Muscle of arm (tissue), 14 donors: ENCODE measurements at places on chromosomes 6 and 20. TPM values are rescaled to one million over a fixed set of nuclear protein-coding genes. Genes with fewer than 3 reads are reported as not detected.

DNA sequence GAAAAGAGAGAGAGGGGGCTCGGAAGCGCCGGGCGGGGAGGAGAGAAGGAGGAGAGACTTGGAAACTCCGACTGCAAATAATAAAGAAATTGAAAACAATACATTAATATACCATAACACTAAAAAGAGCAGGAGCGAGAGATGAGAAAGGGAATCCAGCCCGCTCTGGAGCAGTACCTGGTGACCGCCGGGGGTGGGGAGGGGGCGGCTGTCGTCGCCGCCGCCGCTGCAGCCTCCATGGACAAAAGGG lies 338 bp downstream of the E2F3 start:
- no peak for DNase-seq

DNA sequence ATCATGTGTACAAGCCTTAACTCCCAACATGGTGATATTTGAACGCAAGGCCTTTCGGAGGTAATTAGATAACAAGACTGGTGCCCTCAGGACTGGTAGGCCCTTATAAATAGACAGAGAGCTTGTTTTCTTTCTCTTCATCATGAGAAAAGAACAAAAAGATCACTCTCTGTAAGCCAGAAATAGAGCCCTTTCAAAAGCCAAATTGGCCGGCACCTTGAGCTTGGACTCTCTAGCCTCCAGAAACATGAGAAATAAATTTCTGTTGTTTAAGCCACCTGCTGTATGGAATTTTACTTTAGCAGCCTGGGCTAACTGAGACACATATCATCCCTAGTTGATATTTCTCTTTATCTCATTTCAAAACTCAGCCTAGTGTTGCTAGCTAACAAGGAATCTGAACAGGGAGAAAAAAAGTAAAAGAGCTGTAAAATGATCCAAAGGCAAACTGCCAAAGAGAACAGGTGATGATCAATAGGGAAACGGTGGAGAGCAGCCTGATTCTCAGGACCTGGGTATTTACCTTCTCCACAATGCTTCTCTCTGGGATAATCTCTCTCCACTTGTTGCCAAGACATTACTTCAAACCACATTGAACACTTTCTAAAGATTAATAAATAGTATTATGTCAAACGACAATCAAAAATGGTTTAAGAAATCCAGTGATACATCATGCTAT lies 6.1 kb downstream of the COL21A1 start:
- DNase-seq, result no peak

GRCh38 chr20:9628141-9628540 lies 113.8 kb downstream of the LAMP5 start:
- DNase-seq, result no peak

DNA sequence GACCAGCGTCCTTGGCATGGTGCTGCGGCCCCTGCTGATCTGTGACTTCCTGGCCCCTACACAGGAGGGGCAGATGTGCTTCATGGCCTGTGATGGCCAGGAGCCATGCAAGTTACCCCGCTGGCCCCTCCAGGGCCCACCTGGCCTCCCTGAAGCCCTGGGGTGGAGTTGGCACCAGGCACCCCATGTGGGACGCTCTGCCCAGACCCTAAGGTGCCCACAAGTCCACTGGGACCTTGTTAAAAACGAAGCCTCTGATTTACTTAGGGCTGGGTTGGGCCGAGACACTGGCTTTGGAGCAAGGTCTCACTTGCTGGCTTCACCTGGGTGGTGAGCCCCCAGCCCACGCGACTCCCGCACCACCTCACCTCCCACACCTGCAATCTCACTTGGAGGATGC lies 139.0 kb downstream of the PHACTR3 start:
- no peak for DNase-seq

DNA sequence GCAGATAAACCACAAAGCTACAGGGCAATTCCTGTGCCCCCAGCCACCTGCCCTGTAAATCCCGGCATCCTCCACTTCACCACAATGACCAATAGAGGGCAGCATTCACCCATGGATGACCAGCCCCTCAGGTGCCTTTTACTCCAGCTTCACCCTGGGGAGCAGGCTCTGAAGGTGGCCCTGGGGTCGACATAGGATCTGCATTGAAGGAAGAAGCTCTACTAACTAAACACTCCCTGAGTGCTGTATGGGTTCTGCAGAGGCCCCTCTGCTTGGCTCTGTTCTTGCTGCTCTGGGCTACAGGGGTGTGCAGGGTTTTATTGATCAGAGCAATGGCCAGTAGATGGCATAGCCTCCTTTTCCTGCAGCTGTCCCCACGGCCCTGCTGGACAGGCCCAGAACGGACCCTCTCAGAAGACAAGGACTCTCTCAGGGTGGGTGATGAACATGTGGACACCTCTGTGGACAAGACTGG lies 20.3 kb downstream of the CST4 start:
- no peak for DNase-seq

- no peak for DNase-seq
Measured at GRCh38 chr6:4365686-4366085, 230.3 kb upstream of the ECI2 start.

Gene PBOV1
- not detected for polyA plus RNA-seq

DNA sequence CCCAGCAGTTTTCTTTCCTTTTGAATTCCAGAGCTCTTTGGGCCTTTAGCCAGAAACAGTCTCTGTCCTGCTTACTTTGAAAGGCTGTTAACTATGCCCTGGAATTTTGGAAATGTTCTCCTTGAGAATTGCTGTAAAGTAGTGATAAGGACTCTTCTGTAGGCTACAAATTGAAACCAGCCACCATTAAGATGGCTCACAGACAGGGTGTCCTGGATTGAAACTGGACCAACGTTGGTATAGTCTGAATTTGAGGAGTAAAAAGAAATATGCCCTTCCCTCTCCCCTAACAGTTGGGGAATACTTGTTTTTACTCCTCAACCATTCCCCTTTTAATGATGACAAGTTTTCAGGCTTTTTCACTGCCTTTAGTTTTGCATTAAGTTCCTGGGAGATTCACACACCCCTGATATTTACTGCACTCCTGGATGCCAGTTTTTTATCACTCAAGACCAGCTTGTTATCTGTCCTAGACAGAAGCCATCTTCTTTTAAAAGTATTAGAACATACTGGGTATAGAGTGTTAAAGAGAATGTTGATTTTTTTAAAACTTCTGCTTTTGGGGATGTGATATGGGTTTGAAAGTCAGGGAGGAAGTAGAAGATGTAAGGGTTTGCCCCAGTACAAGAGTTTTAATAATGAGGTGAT lies 21.9 kb downstream of the TOP1 start:
- no peak for DNase-seq

DNA sequence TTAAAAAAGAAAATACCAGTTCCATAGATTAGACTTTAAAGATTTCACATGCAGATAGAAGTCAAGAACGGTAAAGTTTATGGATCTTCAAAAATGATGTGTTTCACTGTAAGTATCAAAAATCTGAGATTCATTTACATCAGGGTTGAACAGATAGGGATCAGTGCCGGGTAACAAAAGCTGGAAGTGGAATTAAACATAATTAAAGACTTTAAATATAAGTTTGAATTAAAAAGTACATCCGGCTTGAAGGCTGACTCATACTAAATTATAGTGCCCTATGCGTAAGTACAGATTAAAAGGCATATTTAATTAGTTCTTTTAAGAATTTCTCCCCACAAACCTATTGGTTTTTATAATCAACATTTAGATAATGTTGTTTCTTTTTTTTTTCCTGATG lies 312.7 kb downstream of the PRL start:
- no peak for DNase-seq

Gene SOX18
- polyA plus RNA-seq, result 6.3 TPM

DNA sequence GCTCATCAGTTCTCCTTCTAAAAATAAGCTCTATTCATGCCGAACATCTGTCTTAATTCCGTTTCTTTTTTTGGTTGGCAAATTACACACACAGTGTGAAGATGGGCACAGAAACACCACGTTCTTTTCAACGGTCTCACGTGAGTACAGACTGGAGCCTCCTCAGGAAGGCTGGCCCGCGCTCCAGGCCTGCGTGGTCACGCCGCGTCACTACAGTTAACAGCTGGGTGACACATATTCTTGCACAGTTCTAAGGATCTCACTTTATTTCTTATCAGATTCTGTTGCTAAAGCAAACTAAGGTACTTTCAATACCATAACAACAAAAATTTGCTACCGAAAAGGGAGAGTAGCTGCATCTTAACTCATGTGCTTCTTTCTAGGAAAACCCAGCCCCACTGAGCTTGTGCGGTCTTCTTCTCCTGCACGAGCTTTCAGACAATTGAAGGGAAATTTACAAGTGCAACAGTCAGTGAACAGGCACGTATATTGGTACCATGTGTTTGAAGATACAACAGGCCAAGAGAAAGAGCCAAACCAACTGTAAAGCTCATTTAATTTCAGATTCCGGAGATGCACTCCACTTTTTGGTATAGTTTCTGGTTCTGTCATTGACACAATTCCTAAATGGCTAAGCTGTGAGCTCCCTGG lies 55.6 kb upstream of the MPC1 start:
- DNase-seq, result no peak

Gene OPRM1
- polyA plus RNA-seq, result not detected

DNA sequence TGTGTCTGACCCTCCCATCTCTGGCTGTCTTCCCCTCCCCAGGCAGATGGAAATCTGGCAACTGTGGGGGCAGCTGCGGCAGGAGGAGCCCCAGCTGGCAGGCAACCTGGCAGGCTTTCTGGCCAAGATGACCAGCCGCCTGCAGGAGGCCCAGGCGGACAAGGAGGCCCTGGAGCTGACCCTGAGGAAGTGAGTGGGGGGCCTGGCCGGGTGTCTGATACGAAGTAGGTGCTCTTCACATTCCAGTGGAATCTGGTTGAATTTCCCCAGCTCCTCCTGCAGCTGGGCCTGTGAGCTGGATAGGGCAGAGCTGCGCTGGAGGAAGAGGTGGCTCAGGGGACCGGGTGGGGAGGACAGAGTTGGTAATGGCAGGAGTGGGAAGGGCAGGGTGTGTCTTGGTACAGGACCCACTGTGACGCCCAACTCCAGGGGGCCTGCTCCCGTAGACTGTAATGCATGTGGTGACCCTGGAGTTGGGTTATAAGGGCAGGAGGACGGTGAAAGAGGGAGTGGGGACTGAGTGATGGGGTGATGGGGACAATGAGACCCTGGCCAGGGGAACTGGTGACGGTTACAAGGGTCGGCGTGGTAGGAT lies 19.7 kb downstream of the RAB44 start:
- DNase-seq, result no peak

DNA sequence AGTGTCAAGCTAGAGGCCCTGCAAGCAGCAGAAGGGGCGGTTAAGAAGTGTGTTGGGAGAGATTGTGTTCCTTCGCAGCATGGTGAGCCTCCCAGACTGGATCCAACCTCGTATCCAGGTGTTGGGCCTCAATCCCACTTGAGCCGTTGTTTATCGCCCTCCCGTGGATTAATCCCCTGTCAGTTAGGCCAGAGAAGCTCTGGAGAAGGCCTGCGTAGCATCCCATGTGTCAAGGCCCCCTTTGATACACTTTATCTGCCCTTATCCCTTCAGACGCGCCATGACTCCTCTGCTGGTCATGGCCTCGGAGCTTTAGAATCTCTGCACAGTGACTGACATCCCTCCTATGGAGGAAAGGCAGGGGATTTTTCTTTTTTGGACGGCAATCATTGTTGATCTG lies 181.0 kb downstream of the ZFP64 start:
- DNase-seq, result no peak

- DNase-seq, result no peak
Measured at GRCh38 chr6:123716506-123716905, 79.8 kb upstream of the TRDN start.

Gene LTB
- polyA plus RNA-seq, result 0.78 TPM

Gene ATP6V1G2
- 3.8 TPM for polyA plus RNA-seq

Gene PPDPF
- polyA plus RNA-seq, result 215 TPM

DNA sequence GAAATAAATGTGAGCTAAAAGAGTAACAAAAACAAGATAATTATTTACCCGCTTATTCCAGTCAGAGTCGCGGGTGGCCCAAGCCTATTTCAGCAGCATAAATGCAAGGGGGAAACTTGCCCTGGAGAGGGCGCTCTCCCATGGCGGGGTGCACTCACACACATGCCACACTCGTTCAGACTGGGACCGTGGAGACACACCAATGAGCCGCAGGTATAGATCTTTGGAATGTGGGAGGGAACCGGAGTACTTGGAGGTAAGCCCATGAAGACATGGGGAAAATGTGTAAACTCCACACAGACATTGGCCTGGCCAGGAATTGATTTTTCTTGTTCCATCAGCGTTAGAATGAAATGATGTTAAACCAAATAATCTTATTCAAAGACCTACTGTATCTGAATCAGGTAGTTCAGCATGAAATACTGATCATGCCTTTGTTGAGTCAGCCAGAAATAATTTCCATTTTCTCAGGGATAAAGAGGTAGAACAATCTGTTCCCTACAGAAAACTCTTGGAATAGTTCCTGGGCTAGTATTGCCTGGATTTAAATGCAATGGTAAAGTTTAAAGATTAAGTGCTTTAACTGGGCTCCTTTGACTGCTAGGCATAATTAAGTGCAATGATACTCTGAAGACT lies 191.5 kb downstream of the MCHR2 start:
- DNase-seq, result no peak

DNA sequence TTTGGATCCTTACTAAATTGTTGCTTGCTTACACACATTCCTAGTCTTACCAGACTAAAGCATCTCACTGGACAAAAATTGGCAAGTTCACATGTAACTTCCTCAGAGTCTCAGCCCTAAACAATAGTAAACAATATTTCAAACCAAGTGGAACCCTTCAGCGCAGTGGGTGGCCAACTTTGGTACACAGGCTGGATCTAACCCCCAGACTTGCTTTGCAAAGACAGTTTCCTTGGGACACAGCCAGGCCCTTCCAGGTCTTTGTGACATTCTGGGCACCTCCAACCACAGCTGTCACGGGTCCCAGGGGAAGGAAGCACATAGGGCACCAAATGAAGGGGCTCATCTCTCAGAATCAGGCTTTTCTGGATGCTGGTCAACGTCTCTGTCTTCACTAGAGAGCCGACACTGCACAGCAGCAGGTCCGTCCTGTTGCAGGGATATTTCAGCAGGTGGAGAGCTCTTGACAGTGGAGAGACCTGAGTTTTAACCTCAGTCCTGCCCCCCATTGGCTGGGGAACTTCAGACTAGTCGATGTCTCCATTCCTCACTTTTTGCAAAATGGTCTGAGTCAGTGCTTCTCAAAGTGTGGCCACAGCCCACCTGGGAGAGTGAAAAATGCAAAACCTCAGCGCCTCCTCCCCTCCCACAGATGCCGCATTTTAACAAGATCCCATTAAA lies 91.4 kb downstream of the BFSP1 start:
- DNase-seq, result no peak

DNA sequence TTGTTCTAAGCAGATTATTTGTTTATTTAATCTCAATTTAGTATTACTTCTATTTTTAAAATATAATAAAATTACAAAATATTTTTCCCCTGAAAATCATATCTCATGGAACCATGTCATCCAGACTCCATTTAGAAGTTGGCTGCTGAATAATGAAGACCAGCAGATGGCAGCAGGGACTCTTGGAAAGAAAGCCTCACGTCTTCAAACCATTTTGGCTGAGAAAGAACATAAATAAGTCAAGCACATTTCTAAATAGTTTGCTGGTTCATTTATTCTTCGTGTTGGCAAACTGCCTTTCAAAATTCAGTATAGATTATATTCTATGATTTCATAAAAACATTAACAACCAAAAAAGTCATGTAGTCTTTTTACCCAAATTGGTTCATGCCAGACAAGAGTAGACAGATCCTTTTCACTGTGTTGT lies 71.7 kb downstream of the RCAN2 start:
- peak; percentile 75 for DNase-seq

GRCh38 chr6:82095091-82095490 lies 152.5 kb downstream of the IBTK start:
- DNase-seq, result no peak

GRCh38 chr6:152575621-152576150 lies 61.5 kb downstream of the SYNE1 start:
- DNase-seq, result no peak
